ENCODE measurements at places on chromosomes 7 and 10.
A peak's percentile ranks its signal among the peaks of the same experiment; 100 is the strongest.

DNA sequence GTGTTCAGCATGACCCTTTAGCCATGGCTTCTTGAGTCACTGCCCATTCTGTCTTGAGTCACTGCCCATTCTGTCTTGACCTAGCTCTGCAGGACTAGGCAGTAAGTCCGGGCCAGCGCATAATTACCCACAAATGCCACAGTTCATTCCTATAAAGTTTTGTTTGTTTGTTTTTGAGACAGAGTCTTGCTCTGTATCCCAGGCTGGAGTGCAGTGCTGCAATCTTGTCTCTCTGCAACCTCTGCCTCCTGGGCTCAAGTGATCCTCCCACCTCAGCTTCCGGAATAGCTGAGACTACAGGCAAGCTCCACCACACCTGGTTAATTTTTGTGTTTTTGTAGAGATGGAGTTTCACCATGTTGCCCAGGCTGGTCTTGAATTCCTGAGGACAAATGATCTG is 32.7 kb upstream of the TARP start:
- no peak for DNase-seq

GRCh38 chr10:106175760-106176377 is 988.6 kb downstream of the SORCS1 start:
- no peak for DNase-seq

GRCh38 chr10:27349987-27350386 is 109.4 kb upstream of the ACBD5 start:
- no peak for DNase-seq

DNA sequence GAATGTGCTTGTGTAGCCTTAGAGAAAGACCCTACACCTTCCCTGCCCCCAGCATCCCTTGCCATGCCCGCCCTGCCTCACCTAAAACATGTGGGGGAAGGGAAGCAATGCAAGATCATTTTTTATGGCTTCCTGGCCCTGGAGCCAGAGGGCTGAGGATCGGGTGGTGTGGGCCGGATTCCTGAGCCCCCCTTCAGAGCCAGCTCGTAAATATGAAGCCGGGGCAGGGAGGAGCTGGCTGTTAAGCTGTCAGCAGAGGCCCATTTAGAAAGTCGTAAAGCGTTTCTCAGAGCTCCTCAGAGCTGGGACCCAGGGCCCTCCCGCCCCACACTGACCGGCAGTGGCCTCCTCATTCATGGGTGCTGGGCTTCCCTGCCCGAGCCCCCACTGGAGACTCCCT is 23.9 kb downstream of the UNC5B start:
- no peak for DNase-seq

DNA sequence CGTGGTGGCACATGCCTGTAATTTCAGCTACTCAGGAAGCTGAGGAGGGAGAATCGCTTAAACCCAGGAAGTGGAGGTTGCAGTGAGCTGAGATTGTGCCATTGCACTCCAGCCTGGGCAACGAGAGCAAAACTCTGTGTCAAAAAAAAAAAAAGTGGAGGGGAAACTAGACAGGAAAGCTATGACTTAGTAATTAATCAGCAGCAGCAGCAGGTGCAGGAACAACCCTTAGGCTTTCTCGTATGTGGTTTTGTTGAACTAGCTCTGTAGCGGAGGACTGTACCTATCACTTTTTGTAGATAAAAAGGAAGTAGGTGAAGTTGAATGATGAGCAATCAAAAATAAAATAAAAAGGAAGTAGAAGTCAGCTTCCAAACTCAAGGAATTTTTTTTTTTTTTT is 76.9 kb upstream of the KMT2C start:
- peak; percentile 15 for DNase-seq

- DNase-seq, result no peak
Measured at GRCh38 chr10:3042589-3042988, 24.8 kb upstream of the PFKP start.

Measured in CD8-positive, alpha-beta memory T cell (primary cell).